Vagina (tissue), 2 donors: ENCODE measurements at places on chromosomes 2 and 18. TPM values are rescaled to one million over a fixed set of nuclear protein-coding genes. Genes with fewer than 3 reads are reported as not detected.
A peak's percentile ranks its signal among the peaks of the same experiment; 100 is the strongest.

DNA sequence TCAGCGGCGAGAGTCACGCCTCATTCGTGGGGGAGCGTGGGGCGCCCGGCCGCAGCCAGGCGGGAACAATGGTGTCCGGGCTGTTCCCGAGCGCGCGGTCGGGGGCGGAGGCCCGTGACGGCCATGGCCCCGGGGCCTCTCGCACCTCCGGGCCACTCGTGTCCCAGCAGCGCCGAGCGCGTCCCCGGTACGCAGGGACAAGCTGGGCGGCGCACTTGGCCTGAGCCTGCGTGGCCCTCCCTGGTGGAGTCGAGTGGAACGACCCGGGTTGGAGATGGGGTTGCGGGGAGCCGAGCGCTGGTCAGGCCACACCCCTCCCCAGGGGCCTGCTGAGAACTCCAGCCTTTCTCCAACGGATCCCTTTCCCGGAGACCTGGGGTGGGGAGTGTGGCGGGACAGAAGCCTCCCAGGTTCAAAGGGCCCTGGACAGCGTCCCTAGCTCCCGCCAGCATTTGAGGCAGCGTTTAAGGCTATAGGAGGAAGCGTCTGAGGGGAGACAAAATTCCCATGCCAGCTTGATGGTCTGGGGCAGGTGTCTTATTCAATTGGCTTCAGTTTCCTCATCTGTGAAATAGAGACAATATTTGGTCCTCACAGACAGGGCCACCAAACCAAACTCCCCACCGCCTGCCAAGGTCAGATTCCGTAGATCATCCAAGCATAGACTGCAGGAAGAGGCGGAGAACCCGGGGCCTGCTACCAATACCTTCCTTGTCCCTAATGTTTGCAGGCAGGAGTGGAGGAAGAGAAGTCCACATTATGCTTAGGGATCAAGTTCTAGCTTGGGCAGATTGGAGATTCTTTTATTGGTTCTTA lies 553 bp downstream of the CNDP2 start:
- H3K36me3 ChIP-seq: peaks cover 8% of the 10 kb centered on the region
- no peak for DNase-seq
- peak overlapping the region; percentile 93 for H3K27ac ChIP-seq
- peaks cover 34% of the 10 kb centered on the region for H3K4me1 ChIP-seq
- H3K4me3 ChIP-seq: peak overlapping the region; percentile 99

FHOD3 gene
- total RNA-seq: 5.6 TPM

DNA sequence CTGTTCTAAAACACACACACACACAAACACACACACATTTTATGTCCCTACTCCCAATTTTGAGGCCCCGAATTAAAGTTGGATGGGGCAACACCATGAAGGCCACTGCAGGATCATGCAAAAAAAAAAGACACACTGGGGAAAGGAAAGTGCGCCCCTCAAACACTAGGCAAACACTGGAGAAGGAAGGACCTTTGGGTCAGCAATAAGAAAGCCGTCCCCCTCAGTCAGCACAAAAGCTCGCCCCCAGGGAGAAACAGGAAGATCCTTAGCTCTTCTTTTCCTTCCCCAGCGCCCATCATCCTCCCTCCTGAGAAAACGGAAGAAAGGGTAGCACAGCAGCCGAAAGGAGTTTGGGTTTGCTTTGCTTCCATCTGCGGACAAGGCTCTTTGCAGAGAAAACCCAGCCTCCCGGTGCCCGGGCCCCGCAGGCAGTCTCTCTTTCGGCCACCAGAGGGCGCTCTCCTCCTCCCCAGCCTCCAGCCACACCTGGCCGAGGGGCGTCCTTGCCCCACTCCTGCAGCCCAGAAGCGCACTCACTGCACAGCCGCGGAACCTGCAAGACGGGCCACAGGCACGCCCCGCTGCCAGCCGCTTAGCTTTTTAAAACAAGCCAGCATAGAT lies 248.5 kb downstream of the CDH20 start:
- no peaks in the 10 kb centered on the region for H3K36me3 ChIP-seq
- peaks cover 14% of the 10 kb centered on the region for H3K4me1 ChIP-seq
- peak overlapping the region; percentile 38 for H3K4me3 ChIP-seq
- no peaks in the 10 kb centered on the region for H3K27me3 ChIP-seq

DNA sequence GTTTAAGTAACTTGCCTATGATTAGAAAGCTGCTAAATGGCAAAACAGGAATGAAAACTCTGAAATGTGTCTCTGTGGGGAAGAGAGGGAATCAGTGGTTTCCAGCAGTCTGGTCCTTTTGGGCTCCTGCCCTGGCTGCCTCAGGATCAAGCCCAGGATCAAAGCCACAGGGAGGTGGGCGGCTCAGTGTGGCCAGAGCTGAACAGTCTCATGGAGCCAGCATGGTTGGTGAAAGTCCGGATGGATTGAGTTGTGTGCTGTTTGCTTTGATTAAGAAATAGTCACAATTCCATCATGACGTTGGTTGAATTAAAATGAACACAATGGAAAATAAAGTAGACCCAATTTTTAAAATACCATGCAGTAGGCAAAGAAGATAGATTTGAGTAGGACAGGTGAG lies 344.2 kb downstream of the LPIN1 start:
- no peaks in the 10 kb centered on the region for H3K27me3 ChIP-seq
- no peaks in the 10 kb centered on the region for H3K36me3 ChIP-seq
- no peak overlapping the region for H3K27ac ChIP-seq
- no peaks in the 10 kb centered on the region for H3K4me1 ChIP-seq
- no peak for DNase-seq

GRCh38 chr2:70769450-70769849 lies 1.4 kb upstream of the ADD2 start:
- H3K27me3 ChIP-seq: peaks cover 3% of the 10 kb centered on the region
- peaks cover 14% of the 10 kb centered on the region for H3K4me1 ChIP-seq
- H3K4me3 ChIP-seq: no peak overlapping the region
- H3K36me3 ChIP-seq: no peaks in the 10 kb centered on the region
- DNase-seq: no peak

- H3K27me3 ChIP-seq: no peaks in the 10 kb centered on the region
- H3K36me3 ChIP-seq: no peaks in the 10 kb centered on the region
- no peaks in the 10 kb centered on the region for H3K4me1 ChIP-seq
These were observed 399.3 kb upstream of the FSHR start for GRCh38 chr2:49553658-49554057.

DNA sequence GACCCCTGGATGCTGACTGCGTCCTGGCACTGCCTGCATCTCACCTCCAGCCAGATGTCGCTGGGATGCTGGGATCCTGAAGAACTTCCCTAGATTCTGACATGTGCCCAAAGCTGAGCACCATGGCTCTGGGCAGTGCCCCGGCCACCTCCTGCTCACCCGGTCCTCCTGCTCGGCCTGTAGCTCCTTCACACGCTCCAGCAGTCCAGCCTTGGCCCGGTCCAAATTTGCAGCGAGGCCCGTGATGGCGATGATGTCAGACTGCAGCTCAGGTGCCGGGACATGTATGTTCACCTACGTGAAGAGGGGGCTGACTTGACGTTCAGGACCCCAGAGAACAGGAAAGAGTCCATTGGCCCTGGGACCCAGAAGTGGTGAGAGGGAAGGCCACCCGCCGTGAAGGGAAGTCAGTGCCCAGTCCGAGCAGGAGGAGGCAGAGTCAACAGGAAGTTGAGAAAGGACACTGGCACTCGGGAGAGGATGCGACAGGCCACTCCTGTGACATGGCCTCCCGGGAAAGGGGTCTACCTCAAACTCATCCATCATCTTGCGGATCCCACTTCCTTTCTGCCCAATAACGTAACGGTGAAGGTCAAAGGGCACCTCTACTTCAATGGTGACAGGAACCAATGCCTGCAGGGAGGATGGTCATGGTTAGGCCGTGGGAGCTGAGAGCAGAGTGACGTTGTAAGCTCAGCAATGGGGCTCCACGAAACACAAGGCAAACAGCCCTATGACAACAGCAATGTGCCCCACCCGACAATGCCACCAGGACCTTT lies 46.7 kb downstream of the ANO7 start:
- H3K27ac ChIP-seq: no peak overlapping the region
- no peaks in the 10 kb centered on the region for H3K4me1 ChIP-seq
- no peak overlapping the region for H3K4me3 ChIP-seq
- H3K27me3 ChIP-seq: no peaks in the 10 kb centered on the region

DNA sequence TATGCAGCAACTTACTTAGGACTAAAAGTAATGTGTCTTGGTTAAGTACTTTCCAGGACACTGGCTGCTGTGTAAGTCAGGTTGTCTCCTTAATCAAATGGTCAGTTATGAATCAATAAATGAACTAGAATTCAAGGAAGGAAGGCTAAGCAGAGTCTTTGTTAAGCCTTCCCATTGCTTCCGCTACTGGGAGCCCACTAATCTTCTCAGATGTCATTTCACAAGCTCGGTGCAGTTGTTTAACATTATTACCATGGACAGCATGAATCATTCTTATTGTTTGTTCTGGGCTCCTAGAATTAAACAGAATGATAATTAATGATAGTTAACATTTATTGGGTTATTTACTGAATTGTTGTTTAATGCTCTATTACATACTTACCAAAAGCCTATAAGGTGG lies 26.0 kb upstream of the MEIS1 start:
- H3K4me3 ChIP-seq: no peak overlapping the region
- no peaks in the 10 kb centered on the region for H3K36me3 ChIP-seq
- no peaks in the 10 kb centered on the region for H3K27me3 ChIP-seq
- DNase-seq: no peak
- no peak overlapping the region for H3K27ac ChIP-seq

- peaks cover 5% of the 10 kb centered on the region for H3K4me1 ChIP-seq
- no peak overlapping the region for H3K4me3 ChIP-seq
- H3K27me3 ChIP-seq: no peaks in the 10 kb centered on the region
- DNase-seq: no peak
These were observed 5.2 kb downstream of the ANKRD53 start for GRCh38 chr2:70983506-70984227.

DNA sequence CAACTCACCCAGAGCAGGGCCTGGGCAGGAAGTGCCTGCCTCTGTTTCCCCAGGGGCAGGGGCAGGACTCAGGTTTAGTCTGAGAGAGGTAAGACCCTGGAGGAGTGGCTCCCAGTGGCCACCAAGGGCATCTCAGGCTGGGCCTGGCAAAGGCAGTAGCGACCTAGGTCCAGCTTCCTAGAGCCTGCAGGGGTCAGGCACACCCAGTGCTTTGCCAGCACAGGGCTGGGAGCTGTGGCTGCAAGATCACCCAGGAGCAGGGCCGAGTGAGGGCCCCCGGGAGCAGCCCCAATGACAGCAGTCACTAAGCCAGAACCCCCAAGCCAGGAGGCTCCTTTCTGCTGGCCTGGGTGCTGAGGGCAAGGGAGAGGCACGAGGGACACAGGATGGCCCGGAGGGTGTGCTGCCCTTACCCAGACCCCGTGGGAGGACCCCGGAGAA lies 8.8 kb upstream of the DUSP2 start:
- no peaks in the 10 kb centered on the region for H3K27me3 ChIP-seq
- no peak overlapping the region for H3K4me3 ChIP-seq
- no peak for DNase-seq
- no peak overlapping the region for H3K27ac ChIP-seq
- no peaks in the 10 kb centered on the region for H3K4me1 ChIP-seq

GRCh38 chr2:176004934-176005333 lies 2.9 kb upstream of the LNPK start:
- no peak overlapping the region for H3K4me3 ChIP-seq
- no peaks in the 10 kb centered on the region for H3K36me3 ChIP-seq
- H3K27me3 ChIP-seq: no peaks in the 10 kb centered on the region
- peaks cover 28% of the 10 kb centered on the region for H3K4me1 ChIP-seq
- H3K27ac ChIP-seq: no peak overlapping the region
